ENCODE measurements at places on chromosomes 6 and 20. TPM values are rescaled to one million over a fixed set of nuclear protein-coding genes. Genes with fewer than 3 reads are reported as not detected.

GRCh38 chr20:50251383-50251748 lies 60.7 kb downstream of the CEBPB start:
- DNase-seq = no peak

DNA sequence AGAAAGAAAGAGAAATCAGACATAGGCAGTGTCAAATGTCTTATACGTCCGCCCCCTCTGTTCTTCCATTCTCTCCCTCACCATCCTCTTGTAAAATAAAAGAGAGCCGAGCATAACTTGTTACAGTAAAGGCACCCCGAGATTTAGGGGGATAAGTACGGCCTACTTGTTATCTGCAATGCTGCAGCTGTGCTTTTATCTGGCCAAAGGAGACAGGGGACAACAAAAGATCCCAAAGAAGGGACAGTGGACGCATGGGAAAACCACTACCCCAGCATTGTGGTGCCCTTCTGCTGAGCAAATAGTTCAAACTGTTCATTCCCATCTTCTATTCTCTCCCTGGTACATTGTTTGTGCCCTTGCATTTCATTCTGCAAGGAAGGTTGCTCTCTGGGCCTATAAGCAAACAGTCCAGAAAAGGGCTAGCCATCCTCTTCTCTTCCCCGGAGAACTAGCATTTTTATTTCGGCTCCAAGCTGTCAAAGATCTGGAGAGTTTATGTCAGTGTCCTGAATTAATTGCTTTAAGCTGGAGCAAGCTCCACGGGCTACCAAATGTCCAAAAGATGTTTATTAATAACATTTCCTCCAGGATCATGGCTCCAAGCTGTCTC lies 22.3 kb downstream of the FOXA2 start:
- no peak for DNase-seq

GRCh38 chr6:69627625-69628024 lies 169.2 kb downstream of the LMBRD1 start:
- DNase-seq = no peak

- peak; percentile 80 for DNase-seq
Measured at GRCh38 chr6:2962004-2962403, 9.4 kb downstream of the SERPINB6 start.

GRCh38 chr6:137076277-137077068 lies 31.7 kb upstream of the IL20RA start:
- peak; percentile 71 for DNase-seq

DNA sequence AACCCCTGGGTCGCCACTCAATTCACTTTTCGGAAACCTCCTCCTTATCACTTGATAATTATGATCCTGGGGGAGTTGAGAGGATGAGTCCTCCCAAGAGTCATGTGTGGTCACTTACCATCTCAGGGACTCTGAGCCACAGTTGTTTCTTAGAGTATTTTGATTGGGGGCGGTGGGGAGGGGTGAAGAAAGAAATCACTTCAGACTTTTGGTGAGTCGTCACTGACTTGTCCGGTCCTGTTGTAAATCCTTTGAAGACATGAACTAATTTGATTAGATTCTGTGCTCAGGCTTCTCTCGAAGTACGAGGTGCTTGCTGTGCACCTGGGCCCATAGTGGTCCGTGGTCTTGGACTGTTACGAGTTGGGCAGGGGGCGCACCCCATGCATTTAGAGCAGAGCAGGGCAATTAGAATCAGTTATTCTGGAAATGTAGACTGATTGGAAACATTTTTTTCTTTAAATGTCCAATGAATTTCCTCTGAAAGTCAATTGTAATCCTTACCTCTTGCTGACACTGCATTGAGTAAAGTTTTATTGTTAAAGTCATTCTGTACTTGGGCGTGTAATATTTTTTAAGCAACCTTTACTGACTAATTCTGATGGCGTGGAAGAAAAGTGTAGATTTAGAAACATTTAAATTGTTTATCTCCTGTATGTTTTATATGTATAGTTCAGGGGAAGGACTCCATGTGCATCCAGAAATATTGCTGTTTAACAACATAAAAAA lies 173.4 kb downstream of the SLC16A10 start:
- DNase-seq = peak; percentile 33

GRCh38 chr6:58290177-58290576 lies 972.7 kb downstream of the PRIM2 start:
- no peak for DNase-seq

Gene C6orf132
- 44.3 TPM for polyA plus RNA-seq
